ENCODE measurements at places on chromosomes 1 and 21.

DNA sequence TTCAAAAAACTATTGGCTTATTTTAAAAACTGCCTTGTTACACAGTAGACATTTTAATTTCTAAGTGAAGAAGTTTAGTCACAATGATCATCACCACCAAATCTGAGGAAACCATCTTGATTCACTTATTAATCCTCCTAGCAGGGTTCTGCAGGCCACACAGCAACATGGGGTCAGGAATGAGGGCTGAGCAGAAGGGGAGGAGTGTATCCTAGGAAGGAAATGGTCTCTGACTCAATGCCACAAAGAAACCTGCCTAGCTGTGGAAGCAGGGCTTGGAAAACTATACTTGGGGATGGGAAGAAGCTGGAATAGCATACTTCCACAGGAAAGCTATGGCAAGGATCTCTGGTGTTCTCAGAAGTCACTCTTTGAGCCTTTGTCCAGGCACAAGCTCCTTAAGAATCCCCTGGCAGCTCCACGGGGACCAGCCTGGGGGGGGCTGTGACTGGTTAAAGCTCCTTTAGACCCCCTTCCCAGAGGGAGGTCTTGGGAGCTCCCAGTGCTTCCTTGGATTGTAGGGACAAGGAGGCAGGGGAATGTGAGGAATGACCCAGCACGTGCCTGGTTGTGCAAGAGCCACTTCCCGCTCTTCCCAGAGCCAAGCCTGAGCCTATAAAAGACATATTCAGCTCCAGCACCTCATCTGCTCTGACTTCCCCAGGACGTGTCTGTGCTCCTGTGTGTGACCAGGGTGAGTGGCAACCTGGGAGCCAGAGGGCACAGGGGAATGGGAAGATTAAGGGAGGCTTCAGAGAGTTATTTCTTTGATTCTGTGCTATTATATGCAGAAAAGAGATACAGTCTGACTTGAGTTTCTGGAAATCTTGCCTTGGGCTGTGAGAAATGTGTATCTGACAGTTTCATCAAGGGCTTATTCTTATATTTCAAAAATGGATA lies at the start of gene LCE2A:
LCE2A (plus strand) TSS at position 645 of the 900 bp plus-strand sequence. CDS start 557 bp downstream, outside the sequence.
- no peak for DNase-seq

DNA sequence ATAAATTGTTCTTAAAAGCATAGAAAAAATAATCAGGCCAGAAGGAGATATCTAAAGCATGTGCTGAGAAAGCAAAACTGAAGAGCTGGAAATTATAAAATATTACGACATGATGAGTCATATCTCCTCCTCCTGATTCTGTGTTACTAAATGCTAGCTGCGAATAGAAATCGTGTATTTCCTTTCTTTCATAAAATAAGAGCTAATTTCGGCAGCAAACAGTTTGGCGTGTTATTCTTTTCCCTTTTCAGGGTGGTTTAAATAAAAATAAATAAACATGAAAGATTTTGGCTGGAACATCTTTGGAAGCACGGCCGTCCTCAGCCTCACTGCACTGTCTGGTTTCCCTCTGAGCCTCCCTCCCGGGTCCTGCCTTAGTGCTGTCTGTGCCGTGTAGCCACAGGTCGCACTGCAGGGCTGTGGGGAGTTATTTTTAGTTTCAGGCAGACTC lies 56.0 kb downstream of the ADARB1 start:
- DNase-seq = no peak

GRCh38 chr1:231844986-231845502 lies 218.5 kb downstream of the DISC1 start:
- no peak for DNase-seq

GRCh38 chr21:45630066-45630694 lies 13.3 kb upstream of the PCBP3 start:
- DNase-seq = no peak

DNA sequence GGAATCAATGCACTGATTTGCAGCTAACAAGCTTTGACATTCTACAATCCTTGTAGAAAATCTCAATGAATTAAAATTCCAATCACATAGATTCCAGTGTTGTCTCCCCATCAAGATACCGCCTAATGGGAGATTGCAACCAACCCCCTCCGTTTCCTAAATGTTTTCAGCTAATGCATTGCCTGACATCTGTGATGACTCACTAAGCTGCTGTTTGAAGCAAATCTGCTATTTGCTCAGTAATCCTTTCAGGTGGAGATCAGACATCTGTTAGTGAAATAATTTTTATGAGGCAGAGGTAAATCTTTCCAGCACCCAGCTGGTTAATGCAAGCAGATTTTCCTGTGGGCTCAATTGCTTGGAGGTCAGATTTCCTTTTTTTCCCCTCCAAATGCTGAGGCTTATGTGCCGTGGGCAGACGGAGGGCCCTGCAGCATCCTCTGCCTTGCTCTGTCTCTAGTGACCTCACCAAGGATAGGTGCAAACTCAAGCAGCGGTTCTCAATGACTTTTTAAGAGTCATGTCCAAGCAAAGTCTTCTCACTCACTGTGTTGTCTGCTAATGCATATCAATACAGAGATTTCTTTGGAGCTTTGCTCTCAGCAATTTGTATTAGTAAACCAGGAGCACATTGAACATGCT lies 91.1 kb upstream of the RAB3GAP2 start:
- no peak for DNase-seq

Data from NCI-H146 (cell line).